Kidney (tissue), 22 donors: ENCODE measurements at places on chromosomes 7 and 10.

DNA sequence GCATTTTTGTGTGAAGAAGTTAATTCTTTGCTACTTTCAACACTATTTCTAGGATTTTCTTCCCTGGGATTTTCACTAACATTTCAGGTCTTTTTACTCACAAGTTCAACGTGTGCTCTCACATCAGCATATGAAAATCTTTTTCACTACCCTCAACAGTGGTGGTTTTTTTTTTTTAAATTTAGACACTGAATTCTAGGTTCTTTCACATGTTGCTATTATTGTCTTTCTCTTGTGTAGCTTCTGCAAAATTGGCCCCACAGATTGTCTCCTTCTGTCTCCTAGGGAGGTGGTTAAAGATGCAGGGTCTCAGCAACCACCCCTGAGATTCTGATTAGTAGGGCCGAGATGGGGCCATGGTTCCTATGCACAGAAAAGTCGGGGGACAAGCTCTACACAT is 165.0 kb upstream of the GPR26 start:
- DNase-seq, result no peak

DNA sequence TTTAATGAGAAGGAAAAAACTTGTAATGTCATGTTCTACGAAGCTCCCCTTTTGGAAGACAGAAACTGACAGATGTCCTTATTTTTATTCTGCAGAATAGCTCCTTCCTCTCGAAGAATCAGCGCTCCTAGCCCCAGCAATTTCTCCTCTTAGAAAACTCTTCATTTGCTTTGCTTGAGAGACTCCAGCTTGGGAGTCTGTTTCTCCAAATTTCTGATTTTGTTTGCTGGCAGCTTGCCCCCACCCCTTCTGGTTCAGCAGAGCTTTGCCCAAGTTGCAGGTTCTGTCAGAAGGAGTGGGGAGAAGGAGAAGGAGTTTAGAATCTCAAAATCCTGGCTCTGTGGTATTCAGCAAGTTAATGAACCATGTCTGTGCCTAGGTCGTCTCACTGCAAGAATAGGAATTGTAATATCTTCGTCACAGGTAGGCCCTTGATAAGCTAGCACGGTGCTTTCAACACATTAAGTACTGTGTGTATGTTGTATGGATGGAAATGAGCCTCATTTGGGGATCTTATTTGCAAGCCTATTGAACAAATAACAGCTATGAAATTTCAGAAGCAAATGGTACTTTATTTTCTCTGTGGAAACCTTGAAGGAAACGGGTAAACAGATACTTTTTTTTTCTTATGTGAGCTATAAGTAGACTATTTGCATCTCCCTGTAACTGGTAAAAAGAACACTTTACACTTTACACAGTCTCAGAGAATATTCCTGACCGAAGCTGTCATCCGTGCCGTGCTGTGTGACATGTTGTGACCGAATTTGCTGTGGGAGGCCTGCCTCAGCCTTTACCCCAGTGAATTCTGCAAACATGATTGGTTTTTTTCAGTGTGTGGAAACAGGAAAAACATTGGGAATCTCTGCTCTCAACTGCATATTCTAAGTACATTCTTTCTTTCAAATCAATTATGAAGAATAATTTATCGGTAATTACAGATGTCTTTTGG is 290.9 kb downstream of the CAMK1D start:
- DNase-seq, result no peak

DNA sequence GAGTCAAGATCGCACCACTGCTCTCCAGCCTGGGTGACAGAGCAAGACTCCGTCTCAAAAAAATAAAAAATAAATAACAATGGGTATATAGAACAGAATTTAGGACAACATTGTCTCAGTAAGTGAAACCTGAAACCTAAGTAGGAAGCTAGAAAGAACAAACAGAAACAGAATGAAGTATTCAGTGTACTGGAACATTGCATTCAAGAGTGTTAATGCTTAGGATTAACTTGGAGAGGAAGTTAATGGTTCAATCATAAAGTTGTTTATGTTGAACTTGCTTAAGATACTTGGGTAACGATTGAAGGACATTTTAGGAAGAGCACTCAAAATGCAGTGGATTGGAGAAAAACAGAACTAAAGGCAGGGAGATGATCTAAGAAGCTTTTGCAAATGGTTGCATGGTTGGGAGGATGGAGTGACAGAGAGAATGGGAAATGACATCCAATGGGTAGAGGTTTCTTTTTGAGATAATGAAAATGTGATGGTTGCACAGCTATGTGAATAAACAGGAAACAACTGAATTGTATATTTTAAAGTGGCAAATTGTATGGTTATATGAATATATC is 233.7 kb downstream of the ADK start:
- peak; percentile 21 for DNase-seq

GRCh38 chr7:70477036-70478010 is 654.6 kb upstream of the GALNT17 start:
- DNase-seq, result no peak

DNA sequence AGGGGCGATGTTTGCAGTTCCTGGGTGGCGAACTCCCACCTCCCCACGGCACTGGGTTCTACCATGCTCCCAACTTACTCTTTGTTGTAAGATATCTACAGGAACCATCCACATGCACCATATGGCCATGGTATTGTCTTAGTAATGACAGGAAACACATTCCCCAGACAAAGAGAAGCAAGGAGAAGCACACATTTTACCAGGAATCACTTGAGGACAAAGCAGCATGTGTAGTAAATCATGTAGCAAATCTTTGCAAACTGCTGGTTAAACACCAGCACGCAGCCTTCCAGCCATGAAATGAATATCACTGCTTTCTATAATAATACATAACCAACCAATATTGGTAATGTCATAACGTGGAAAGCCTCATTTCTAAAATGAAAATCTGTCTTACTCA is 101.2 kb downstream of the NRP1 start:
- no peak for DNase-seq

DNA sequence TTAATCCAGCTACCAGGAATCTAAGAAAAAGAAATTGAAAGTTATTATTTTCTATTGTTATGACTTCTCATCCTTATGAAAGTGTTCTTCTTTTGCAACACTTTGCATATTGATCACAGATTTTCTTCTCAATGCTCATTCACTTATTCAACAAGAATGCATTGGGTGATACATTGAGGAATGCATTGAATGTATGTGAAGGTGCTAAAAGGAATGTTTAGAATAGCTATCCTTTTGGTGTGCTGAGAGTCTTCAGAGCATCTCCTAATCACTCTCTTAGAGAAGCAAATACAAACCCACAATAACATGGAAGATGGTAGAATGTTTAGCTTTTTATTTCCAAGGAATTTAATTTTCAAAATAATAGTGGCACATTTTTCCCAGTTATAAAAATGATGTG is 122.1 kb upstream of the KMT2E start:
- no peak for DNase-seq

DNA sequence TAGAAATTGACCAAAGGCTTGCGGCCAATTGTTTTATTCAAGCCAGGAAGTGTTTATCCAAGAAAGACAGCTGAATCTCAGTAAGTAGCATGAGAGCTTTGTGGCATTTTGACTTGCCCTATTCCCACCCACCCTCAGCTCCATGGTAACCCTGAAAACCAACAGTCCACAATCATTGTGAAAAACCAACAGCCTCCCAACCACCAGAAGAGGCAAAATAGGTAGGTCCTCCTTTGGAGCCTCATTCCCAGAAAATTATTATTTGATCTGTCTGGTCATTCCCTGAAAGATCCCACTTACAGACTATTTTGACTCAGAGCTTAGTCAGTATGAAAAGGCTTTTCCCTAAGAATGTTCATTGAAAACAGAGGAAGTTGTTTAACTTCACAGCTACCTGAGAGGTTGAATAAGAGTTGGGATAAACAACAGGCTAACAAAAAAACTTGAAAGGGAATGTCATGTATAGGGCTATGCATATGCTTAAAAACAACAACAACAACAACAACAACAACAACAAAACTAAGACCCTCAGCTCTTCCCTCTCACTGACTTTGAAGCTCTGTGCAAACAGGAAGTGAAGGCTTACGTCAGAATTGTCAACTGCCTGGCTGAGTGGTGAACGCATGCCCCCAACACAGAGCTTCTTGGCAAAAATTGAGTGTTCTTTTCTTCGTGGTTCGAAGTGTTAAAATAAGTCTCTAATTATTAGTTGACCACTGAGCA is 11.2 kb downstream of the KPNA7 start:
- DNase-seq, result no peak

GRCh38 chr10:111600772-111601171 is 523.9 kb downstream of the ADRA2A start:
- no peak for DNase-seq

DNA sequence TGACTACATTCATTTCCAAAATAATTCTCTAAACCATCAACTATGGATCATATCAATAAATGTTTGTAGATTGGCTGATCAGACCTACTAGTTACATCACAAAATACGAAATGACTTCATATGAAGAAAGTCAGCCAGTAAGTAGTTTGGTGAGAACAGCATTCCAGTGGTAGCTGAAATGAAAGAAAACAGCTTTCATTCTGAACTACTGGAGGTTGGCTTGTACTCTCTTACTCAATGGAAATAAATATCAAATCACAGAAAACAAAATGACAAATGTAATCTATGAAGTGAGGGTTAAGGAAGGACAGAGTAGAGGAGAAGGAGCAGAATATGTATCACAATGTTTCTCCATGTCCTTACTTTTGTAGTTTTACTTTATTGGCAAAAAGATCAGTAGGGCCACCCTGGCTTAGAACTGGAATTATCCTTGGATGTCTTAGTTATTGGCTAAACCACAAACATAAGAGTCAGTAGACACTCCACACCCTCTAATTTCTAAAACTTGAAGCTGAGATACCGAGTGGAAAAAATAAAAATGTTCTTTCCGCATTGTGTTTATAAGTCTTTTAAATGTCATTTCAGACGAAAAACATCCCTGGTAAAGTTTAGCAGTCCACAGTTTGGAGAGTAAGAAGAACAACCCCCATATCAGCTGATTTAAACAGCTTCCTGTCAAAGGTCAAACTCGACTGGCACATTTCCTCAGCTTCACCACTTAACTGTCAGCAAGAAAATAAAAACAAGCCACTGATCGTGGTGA is 74.0 kb upstream of the DGKI start:
- peak; percentile 59 for DNase-seq

- DNase-seq, result peak; percentile 15
These were observed 61.8 kb upstream of the LRRN3 start for GRCh38 chr7:111029141-111029572.

DNA sequence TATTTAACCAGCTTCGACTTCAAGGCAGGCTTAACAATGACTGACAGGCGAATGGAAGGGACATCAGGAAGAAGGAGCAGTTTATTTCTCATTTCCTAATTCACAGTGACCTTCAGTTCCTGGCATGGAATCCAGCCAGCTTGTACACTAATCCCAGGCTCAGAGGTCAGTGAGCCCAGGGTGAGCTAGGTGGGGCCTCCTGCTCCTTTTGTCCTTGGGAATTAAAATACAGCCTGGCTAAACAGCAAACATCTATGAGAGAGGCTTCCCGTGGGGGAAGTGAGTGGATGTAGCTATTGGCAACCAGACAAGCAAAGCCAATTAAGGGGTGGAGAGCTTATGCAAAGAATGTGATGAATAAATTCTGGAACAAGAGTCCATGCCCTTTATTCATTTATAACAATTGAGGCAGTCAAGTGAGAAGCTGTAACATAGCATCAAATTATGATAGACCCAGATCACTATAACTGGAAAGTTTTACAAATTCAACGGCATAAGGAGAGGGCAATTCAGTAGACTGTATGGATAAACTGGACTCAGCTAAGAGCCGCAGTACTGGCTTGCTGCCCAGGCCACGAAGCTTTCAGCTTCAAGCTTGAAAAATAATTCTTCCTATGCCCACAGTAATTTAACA is 57.1 kb downstream of the STK17A start:
- peak; percentile 86 for DNase-seq

DNA sequence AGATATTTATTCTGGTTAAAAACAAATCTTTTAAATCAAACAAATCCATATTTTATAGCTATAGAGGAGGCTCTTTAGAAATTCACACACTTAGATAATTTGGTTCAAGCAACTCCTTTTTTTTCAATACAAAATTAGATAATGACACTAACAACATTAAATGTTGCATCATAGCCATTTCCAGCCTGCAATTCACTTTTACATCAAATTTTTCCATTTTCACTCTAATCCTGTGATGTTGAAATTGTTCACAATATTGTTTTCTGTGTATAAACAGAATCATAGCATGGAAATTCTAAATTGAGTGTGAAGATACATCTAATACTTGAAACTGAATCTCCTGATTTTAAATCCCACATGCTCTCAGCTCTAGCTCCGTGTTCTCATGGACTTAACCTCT is 482.6 kb downstream of the INHBA start:
- no peak for DNase-seq

- no peak for DNase-seq
These were observed 89.4 kb upstream of the LEP start for GRCh38 chr7:128151635-128152034.

GRCh38 chr10:63003816-63004453 is 129.2 kb upstream of the NRBF2 start:
- no peak for DNase-seq

DNA sequence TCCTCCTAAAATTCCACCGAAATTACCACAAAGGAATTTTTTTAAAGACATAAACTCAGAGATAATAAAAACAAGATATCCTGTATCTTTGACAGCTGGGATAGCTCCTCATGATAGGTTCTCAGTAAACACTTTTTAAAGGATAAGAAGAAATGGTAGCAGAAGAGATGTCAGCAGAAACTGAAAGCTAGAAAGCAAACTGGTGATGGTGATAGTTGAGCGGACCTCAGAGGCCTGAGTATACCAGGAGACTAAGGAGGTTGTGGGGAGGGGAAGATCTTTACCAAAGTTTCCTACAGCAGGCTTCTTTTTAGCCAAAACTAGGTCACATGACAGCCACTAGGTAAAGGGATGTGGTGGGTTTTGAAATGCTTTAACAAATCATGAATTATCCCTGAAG is 22.5 kb downstream of the PCGF5 start:
- DNase-seq, result no peak

- no peak for DNase-seq
These were observed 498.6 kb downstream of the SH2D4B start for GRCh38 chr10:81036257-81036656.

DNA sequence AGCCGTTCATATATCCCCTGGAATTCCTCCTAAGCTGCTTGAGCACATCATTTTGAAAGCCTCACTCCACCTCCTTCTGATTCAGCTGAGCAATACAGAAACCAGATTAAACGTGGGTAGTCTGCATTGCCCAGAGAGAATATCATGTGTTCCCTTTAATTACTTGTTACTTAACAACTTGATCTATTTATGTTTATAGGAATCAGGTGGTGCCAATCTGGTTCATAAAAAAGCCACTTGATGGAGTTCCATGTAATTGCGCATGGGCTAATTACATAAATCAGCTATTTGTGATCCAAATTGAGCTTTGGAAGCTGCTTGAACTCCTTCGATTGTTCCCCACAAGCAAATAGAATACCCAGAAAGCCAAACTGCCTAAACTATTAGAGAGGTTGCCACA is 114.7 kb upstream of the ADCY1 start:
- no peak for DNase-seq

- DNase-seq, result peak; percentile 54
These were observed 2.7 kb downstream of the SKIDA1 start for GRCh38 chr10:21522631-21523406.

DNA sequence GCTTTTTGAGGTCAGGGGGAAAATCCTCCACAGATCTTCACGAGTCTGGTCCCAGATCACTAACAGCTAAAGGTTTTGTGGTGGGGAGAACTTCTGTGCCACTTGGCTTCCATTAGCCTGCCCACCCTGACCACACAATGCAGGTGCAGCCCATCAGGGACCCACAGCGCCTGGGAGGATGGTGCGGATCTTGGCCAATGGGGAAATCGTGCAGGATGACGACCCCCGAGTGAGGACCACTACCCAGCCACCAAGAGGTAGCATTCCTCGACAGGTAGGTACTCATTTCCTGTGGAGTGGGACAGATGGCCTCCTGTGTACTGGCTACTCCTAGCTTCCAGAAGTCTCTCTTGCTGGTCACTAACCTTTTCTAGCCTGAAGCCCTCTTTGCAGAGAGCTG is 1.5 kb downstream of the FAM241B start:
- no peak for DNase-seq
